Brain microvascular endothelial cell (primary cell): ENCODE measurements at places on chromosomes 7 and 10.

- no peak for DNase-seq
Measured at GRCh38 chr10:127996586-127996985, 89.7 kb downstream of the PTPRE start.

DNA sequence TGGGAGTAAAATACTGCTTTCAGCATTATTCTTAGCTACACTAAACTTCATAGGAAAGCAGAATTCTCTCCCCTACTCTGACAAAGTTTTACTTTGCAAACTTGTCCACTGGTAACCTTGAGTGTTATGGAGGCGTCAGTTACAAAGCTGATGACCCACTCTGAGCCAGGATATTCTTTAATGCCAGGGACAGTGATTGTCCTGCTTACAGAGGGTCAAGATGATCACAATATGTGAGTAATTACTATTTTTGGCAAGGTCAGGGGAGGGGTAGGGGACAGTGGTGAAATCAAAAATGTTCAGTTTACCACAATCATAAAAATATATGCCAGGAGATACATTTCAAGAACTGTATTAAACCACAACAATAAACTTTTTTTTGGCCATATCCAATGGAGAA is 520.6 kb downstream of the SUGCT start:
- DNase-seq: no peak

DNA sequence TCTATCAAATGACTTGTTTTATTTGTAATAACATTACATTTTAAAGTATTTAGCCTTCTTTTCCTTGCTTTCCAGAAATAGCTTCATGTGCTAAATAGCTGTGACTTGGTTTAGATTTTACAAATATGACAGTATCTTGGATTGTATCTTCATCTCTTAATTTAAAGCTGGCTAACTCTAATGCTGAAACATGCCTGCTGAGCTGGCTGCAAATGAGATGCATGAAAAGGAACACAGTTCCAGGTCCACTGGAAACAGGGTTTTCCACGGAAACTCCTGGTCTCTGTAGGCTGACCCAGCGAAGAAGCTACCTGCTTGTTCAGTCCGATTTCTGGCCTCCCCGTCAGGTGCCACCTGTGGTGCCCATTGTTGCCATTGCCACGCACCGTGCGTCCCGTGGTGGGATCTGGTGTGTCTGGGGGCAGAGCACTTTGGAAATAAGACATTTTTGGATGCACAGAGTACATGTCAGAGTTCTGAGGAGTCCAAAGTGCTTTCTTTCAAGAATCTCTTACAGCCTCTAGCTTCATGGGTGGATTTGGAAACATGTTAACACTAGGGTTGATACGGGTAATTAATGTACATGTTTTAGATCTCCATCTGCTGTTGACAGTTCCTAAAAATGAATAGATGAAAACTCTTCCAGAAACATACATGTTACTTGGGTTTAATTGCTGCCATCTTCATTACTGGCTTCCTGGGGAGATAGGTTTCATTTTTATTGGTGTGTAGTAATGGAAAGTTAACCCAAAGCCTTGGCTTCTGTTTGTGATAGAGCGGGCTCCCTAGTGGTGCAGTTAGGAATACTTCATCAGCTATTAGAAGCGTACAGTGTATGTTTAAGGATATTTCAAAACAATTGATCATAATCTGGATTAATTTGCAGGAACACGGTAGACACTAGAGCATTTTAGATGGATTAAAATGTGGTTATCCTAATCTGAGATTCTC is 45.0 kb downstream of the SHH start:
- no peak for DNase-seq

DNA sequence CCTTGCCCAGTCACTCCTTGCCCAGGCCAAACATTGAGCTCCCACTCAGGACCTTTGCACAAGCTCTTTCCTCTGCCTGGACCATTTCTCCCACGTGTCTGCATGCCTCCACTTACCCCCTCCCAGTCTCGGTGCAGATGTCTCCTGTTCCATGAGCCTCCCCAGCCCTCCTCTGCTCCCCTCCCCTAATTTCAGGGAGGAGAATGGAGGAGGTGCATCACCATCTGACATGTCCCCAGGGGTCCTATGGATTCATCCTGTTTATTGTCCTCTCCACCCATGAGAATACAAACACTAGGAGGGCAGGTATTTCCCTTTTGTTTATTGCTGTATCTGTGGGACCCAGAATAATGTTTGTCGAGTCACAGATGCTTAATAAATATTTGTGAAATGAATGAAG is 8.6 kb upstream of the GRID2IP start:
- no peak for DNase-seq

DNA sequence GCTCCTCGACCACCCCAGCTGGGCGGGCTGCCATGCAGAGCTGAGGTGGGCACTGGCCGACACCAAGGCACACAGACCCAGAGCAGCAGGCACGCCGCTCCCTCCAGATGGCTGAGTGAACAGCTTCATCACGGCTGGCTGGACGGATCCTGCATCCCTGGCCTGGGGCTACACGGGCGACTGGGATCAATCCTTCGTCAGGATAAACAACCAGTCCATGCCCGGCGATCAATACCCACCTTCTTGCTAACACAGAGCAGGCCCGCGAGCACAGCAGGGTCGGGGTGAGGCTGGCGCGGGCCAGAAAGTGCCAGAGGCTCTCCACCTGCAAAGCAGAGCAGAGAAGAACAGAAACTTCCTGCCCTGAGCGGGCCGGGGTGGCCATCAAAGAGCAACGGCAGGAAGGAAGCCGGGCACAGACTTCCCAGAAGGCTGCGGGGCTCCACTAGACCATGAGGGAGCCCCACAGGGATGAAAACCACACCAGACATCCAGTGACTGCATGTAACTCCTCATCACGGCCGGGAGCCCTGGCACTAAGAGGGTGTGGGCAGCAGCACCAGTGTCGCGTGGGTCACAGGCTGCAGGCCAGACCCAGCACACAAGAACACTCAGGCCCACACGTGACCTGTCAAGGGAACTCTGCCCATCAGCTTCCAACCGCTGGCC is 166.4 kb downstream of the MAD1L1 start:
- no peak for DNase-seq

GRCh38 chr10:27451054-27451453 is 53.0 kb upstream of the RAB18 start:
- DNase-seq: no peak

GRCh38 chr7:39083781-39084180 is 106.1 kb downstream of the POU6F2 start:
- DNase-seq: no peak
